Neural progenitor cell (in vitro differentiated cells): ENCODE measurements at places on chromosomes 13 and 19. TPM values are rescaled to one million over a fixed set of nuclear protein-coding genes. Genes with fewer than 3 reads are reported as not detected.

ZNF260 gene
- 55.9 and 67.7 TPM in 2 replicates for total RNA-seq

GZMM gene
- not detected in 2 replicates for total RNA-seq

KCNN4 gene
- total RNA-seq = 0.40 TPM in 1 of 2 replicates, not detected in the other

RNF113B gene
- not detected in 2 replicates for total RNA-seq

DNA sequence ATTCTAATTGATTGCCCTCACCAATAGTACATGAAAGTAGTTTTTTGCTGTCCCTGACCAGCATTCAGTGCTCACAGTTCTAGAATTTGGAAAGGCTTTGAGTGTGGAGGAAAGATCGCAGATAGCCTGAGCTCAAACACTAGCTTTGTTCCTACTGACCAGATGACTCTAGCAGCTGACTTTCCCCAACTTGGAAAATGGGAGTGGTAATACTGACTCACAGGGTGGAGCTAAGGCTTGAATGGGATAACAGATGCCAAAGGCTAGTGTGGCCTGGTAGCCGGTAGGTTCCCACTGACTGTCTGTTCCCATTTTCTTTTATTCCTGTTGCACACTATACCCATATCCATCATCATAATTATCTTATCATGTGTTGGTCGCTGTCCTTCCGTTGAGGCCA is 3.7 kb downstream of the ZSCAN22 start:
- no peak overlapping the region for H3K27ac ChIP-seq
- no peaks in the 10 kb centered on the region for H3K27me3 ChIP-seq
- H3K4me1 ChIP-seq = peaks cover 5% of the 10 kb centered on the region
- no peak for DNase-seq

GRCh38 chr13:49241296-49241695 is 6.4 kb upstream of the CDADC1 start:
- no peaks in the 10 kb centered on the region for H3K27me3 ChIP-seq
- no peak overlapping the region for H3K4me3 ChIP-seq
- H3K27ac ChIP-seq = no peak overlapping the region
- no peaks in the 10 kb centered on the region for H3K36me3 ChIP-seq

GRCh38 chr13:35833608-35834275 is 297.4 kb downstream of the DCLK1 start:
- H3K36me3 ChIP-seq = no peaks in the 10 kb centered on the region
- no peak overlapping the region for H3K27ac ChIP-seq
- H3K4me3 ChIP-seq = no peak overlapping the region
- no peak for DNase-seq
- H3K27me3 ChIP-seq = no peaks in the 10 kb centered on the region

DNA sequence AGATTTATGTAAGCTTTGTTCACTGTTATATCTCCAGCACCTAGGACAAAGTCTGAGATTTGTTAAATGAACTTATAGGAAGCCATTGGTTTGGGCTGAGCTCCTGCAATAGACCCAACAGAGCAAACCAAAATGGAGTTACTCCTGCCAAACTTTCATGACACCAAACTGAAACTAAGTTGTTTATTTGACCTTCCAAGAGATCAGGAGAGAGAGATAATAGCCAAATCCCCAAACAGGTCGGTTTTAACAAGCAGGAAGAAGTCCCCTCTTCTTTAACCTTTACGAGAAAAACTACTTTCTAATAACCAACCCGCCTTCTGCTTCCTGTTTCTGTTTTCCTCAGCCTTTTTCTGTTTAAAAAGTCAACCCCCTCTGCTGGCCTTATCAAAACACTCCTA is 54.9 kb upstream of the ATP12A start:
- H3K4me1 ChIP-seq = no peaks in the 10 kb centered on the region
- H3K27me3 ChIP-seq = no peaks in the 10 kb centered on the region
- DNase-seq = no peak
- H3K36me3 ChIP-seq = no peaks in the 10 kb centered on the region

DNA sequence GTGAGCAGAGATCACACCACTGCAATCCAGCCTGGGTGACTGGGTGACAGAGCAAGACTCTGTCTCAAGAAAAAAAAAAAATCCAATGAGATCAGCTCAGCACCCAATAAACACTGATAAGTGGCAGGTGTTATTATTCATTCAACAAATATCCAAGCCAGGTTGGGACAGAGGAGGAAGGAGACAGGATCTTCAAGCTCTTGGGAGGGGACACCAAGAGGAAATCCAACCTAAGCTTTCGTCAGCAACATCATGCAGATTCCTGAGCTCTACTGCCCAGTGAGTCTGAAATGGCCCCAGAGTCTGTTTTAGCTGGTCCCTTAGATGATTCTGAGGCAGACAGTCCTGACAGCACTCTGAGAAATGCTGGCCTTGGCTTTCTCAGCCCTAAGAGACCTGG is 7.7 kb downstream of the RFX1 start:
- no peak for DNase-seq
- no peaks in the 10 kb centered on the region for H3K27me3 ChIP-seq
- H3K4me1 ChIP-seq = no peaks in the 10 kb centered on the region

GRCh38 chr19:38228491-38229439 is 4.7 kb upstream of the DPF1 start:
- H3K27ac ChIP-seq = no peak overlapping the region
- H3K27me3 ChIP-seq = peaks cover 50% of the 10 kb centered on the region

DNA sequence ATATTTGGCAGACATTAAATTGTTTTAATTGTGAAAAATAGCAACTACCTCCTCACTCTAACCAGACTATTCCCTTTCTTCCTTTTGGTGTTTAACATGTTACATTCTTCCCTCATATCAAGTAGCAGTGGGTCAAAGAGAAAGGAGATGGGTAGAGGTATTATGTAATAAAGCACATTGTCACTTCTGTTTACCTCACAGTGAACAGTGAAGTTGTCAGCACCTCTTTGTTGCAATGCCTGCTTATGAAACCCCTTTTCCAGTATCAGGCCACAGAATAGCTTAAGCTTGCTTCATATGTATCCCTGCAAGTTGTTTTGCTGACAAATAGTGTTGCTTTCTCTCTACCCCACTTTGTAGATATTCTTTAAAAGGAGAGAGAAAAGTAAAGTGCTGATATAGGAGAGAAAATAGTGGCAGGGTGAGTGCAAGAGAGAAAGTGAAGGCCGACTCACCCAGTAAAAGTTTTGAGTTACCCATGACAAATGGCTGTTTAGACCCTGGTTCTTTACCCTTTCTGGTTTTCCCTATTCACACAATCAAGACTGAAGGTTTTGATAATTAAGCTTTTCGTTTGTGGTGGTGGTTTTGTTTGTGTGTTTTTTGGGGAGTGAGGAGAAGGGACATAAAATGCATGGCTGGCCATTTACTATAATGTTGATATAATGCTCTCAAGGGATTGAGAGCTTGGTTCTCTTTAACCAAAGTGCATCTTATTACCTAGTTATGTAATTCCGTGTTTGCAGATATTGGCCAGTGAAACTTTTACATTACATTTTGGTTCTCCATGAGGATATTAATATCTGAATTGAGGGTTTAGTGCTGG is 3.7 kb downstream of the ITM2B start:
- peaks cover 35% of the 10 kb centered on the region for H3K4me1 ChIP-seq
- H3K36me3 ChIP-seq = no peaks in the 10 kb centered on the region
- peak overlapping the region; percentile 100 for H3K4me3 ChIP-seq
- H3K27ac ChIP-seq = no peak overlapping the region
